ENCODE measurements at places on chromosomes 7 and 10. TPM values are rescaled to one million over a fixed set of nuclear protein-coding genes. Genes with fewer than 3 reads are reported as not detected.

DNA sequence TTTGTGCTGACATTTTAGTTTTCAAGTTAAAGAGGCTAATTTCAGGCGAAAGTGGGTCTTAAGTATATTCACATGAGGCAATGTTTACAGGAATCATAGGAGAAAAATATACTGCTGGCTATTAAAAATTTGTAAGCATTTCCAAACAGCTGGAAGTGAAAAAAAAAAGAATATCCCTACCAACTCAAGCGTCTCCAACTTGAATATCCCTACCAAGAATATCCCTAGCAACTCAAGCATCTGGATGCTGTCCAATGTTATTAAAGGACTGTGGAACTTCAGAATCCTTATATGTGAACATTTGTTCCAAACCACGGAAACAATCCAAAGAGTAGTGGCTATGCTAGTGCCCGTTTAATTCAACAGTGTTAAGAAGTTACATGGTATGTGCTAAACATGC is 1303.0 kb downstream of the GATA3 start:
- no peak for DNase-seq

Gene MAGI2
- not detected for total RNA-seq

Gene LRWD1
- 12.9 TPM for total RNA-seq

GRCh38 chr7:4065190-4065589 is 616.9 kb upstream of the FOXK1 start:
- no peak for DNase-seq

Gene TAS2R39
- total RNA-seq = not detected

DNA sequence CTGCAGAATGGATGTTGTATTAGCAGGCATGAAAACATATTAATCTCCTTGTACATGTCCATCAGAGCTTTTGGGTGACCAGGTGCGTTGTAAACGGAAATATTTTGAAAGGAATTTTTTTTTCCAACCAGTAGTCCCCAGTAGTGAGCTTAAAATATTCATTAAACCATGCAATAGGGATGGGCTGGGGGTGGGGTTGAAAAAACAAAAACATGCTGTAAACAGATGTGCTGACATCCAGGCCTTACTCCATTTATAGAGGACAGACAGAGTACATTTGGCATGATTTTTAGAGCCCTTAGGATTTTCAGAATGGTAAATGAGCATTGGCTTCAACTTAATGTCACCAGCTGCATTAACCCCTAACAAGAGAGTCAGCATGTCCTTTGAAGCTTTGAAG is 50.2 kb downstream of the PTPN12 start:
- no peak for DNase-seq

Gene CABCOCO1
- total RNA-seq = not detected

- no peak for DNase-seq
Measured at GRCh38 chr7:94949532-94949931, 42.1 kb downstream of the PPP1R9A start.

GRCh38 chr10:86197166-86197790 is 169.3 kb downstream of the GRID1 start:
- DNase-seq = peak; percentile 25

DNA sequence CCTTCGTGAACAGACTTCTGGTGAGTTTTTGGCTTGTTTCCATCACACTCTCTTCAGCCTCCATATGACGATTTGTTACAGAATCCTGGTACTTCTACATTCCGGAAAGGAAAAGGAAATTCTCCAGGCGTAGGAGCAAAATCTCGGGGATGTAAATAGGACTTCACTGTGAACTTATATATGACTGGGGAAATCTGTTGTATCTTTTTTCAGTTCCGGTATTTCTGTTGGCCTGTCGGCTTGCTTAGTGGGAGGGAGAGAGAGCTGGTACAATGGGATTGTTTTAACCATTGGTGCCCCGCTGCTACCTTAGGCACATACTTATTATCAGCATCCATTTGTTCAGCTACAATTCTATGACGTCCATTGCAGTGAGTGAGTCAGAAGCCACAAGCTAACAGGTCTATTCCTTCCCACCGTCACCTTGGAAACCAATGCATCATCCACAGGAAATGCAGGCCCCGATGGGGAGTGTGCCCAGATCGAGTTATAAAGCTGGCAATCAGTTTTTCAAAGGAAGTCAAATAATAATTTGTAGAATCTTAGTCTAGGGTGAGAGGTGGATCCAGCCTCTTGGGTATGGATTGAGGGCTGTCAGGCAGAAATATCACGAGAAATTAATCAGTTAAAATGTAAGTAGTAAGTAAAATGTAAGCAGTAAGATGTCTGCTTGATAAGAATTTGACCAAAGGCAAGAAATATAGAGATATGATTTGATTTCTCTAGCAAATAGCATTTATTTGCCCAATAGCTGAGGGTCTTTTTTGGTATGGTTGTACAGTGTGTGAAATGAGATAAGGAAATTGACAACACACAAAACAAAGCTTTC is 92.0 kb upstream of the MKLN1 start:
- DNase-seq = peak; percentile 72

Gene VAX1
- total RNA-seq = not detected

DNA sequence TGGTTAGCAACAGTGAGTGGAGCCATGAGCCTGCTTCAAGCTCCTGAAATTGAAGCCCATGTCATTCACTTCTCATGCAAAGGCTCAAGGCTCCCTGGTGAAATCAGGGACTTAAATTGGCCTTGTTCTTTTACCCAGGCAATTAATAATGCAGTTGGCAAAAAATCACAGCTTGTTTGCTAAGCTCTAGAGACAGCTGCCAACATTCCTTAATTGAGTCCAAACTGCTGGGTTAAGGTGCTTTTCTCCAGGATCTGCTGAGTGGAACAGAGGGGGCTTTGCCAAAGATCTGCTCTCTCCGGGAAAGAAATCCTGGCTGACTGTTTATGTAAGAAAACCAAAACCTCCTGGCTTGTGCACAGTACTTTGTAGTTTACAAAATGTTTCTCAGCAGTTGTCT is 257.6 kb upstream of the GHITM start:
- DNase-seq = no peak

Gene ZNRF2
- total RNA-seq = 20.4 TPM

DNA sequence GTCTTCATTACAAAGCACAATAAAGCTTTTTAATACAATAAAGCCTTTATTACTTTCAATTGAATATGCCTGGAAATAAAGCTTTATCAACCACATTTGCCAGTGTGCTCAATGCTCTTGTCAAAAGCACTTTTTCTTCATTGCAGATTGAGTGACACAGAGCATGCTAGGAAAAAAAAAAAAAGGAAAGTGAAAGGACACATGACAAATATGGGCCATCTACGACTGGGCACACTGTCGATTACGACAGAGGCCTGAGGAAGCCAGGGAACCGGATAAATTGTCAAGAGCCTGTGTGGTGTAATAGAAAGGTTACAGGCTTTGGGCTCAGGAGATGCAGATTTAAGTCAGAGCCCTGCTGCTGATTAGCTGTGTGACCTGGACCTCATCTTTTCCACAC is 84.8 kb upstream of the LRGUK start:
- no peak for DNase-seq

Gene MTURN
- total RNA-seq = 38.9 TPM

Gene VENTX
- total RNA-seq = 0.14 TPM
